ENCODE measurements at places on chromosomes 5 and 9. TPM values are rescaled to one million over a fixed set of nuclear protein-coding genes. Genes with fewer than 3 reads are reported as not detected.
A peak's percentile ranks its signal among the peaks of the same experiment; 100 is the strongest.

DNA sequence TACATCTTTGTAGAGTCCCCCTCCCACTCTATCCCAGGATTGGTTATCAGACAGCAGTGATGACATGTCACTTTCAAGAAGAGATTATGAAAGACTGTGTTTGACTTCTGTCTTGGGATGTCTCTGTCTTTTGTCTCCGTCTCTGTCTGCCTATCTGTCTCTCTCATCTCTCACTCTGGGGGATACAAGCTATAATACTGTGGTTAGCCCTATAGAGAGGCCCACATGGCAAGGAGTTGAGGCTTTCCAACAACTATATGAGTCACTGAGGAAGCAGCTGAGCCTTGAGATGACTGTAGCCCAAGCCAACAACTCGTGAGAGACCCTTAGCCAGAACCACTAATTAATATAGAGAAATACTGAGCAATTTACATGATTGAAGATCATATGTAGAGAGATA is 284.8 kb downstream of the PDE4D start:
- no peak for DNase-seq

DNA sequence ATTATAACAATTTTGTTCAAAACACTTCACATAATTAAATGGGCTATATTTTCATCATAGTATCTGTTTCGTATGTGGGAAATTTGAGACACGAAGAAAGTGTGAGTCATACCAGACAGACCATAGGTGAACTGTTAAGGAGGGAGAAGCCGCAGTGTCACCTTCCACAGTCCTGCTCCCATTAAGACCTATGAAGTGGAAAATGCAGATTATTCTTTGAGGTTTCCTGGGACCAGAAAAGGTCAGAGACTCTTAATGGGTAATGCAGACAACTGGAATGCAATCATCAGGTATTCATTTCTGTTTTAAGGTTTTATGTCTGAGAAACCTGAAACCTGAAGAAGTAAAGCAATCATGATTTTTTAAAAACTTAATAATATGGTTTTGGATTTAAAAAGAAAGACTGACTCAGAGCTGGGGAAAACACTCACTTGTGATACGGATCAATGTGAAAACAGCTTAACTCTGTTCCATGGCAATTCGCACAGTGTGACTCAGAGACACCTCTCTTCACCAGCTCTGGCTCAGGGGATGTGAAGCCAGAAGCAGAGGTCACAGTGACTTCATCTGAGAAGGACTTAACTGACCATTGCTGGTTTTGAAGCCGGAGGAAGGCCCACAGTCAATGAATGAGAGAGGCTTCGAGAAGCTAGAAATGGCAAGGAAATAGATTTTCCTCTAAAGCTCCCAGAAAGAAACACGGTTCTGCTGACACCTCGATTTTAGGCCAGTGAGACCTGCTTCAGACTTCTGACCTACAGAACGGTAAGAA is 17.2 kb upstream of the GCNT1 start:
- DNase-seq = no peak

DNA sequence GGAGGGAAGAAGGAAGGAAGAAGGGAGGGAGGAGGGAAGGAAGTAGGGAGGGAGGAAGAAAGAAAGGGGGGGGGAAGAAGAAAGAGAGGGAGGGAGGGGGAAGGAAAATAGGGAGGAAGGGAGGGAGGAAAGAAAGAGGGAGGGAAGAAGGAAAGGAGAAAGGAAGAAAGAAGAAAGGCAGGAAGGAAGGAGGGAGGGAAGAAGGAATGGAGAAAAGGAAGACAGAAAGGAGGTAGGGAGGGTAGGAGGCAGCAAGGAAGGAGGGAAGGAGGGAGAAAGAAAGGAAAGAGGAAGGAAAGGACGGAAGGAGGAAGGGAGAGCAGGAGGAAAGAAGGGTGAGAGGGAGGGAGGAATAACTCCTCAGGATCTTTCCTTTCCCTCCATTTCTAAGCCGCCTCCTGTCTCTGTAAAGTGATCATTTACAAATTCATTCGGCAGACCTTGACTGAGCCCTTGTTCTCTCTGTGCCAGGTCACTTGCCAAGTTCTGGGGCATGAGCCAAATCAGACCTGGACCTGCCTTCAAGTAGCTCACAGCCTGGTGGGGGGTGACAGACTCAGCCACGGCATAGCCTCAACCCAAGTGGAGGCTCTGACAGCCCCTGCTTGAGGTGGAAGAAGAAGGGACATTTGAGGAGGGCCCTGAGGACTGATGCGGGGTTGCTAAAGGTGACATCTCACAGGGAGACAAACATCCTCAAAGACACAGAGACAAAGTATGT is 69.0 kb upstream of the HRH2 start:
- DNase-seq = no peak

- no peak for DNase-seq
Measured at GRCh38 chr9:36100532-36100931, 36.0 kb upstream of the GLIPR2 start.

DNA sequence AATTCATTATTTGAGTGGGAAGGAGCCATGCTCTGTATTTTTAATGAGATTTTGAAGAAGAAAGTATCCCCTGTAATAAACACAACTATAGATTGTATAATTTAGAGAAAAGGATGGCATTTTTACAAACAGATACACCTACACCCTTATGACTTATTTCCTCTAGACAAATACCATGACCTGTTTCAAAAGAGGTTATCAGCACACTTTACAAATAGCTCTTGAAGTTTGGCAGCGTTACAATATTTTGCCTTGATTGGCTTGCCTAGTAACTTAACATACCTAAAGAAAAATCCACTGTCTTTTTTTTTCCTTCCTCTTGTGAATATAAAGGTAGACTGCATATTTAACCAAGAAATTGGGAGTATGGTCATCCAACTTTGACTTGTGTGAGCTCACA is 28.5 kb upstream of the CETN3 start:
- DNase-seq = peak; percentile 7

- no peak for DNase-seq
Measured at GRCh38 chr5:119385536-119386128, 29.8 kb downstream of the TNFAIP8 start.

DNA sequence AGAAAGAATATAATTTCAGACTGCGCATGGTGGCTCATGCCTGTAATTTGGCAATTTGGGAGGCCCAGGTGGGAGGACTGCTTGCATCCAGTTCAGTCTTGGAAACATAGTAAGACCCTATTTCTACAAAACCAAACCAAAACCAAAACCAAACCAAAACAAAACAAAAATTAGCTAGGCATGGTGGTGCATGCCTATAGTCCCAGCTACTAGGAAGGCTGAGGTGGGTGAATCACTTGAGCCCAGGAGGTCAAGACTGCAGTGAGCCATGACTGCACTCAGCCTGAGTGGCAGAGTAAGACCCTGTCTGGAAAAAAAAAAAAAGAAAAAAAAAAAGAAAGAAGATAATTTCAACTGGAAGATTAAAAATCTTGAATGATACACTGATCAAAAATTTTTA is 137.0 kb upstream of the ACOT12 start:
- no peak for DNase-seq

DNA sequence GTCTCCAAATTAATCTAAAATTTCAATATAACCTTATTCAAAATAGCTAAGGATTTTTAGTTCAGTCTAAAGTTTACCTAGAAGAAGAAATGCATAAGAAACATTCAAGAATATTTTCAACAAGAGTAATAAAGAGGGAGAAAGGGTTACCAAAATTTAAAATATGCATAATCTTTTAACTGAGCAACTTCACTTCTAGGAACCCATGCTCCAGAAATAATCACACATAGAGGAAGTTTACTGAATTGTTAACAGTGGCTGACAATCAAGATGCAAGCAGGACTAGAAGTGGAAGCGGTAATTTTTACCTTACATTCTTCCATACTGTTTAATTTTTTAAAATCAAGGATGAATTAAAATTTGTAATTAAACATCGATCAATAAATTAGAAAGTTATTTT is 1.9 kb downstream of the PJA2 start:
- DNase-seq = no peak

- no peak for DNase-seq
Measured at GRCh38 chr9:3879726-3880505, 354.1 kb upstream of the RFX3 start.

GRCh38 chr9:28389411-28389810 is 816.1 kb upstream of the C9orf72 start:
- no peak for DNase-seq

GRCh38 chr5:122694884-122695283 is 80.0 kb upstream of the SNX2 start:
- no peak for DNase-seq

DNA sequence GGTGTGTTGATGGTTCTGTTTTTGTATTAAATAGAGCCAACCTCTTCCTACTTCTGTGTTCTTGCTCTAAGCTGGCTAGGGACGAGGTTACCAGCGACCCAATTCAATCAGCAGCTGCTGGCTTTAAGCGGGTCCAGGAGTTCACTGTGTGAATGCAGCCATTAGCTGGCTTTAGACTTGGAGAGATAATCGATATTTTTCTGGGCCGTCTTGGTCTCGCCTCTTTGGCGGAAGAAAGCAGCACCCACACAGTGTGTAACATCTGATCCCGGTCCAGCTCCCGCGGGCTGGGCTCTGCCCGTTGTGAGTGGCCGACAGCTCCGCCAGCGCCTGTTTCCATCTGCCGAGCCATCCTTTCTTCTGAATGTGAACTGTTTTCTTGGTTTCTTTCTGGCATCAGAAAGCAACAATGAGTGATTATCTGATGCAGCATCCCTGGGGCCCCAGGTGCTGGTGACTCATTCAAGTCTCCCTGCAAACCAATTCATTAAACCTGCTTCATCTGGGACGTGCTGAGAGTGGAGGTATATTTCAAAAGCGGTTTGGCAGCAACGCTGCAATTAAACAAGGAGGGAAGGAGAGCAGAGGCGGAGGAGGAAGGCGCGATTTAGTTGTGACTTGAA is 90.8 kb upstream of the IRX4 start:
- no peak for DNase-seq

GRCh38 chr9:5735072-5735471 is 97.8 kb downstream of the ERMP1 start:
- peak; percentile 4 for DNase-seq

DNA sequence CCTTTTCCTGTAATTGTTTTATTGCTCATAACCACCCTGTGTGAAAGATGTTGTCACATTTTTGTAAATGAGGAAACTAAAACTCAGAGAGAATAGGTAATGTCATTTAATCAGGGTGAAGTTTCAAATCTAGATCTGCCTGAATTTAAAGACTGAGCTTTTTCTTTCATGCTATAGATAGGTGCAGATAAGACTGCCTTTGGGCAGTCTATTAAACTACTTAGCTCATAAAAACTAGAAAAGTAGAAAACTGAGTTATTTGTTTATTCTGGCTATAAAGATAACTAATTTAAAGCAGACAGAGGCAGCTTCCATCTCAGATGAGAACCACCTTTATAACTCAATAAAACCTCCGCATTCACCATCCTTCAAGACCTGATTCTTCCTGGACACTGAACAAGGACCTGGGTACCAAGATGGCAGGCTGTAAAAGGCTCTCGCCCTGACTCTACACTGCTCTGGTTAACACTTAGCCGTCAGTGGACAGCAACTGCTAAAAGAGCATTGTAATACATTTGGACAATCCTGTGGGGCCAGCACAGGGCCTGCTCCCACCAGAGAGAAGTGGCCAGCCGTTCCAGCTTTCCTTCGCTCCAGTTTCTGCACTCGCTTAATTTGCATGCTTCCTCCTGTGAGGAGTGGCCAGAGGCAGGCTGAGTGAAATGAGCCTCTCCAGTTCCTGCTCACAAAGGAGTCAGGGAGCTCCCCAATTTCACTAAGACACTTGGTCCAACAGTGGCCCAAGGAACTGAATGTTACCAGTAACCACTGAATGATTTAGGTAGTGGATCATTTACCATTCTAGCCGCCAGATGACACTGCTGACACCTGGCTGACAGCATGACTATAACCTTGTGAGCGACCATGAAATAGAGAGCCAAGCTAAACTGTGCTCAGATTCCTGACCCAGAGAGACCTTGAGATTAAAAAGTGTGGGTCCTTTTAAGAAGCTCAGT is 566.4 kb downstream of the EFNA5 start:
- peak; percentile 35 for DNase-seq

GRCh38 chr5:29993286-29993685 is 1200.2 kb upstream of the CDH6 start:
- no peak for DNase-seq

- DNase-seq = peak; percentile 94
Measured at GRCh38 chr5:168291342-168291963, at the start of gene WWC1. Gene WWC1, plus strand, starts transcription at chr5:168291645. Its CDS starts 508 bp downstream, at chr5:168292153.

GRCh38 chr5:172142709-172143215 is 45.3 kb downstream of the STK10 start:
- DNase-seq = peak; percentile 48

DNA sequence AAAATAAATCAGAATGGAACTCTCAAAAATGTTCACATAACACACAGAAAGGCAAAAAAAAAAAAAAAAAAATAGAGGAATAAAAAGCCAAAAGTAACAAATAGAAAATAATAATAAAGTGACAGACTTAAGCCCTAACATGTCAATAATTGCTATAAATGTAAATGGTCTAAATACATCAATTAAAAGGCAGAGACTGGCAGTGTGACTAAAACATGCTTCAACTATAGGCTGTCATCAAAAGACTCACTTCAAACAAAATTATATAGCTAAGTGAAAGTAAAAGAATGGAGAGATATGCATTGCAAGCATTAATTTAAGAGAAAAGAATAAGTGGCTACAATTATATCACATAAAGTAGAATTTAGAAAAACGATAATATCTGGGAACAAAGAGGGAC is 114.2 kb downstream of the PHF2 start:
- DNase-seq = no peak

DNA sequence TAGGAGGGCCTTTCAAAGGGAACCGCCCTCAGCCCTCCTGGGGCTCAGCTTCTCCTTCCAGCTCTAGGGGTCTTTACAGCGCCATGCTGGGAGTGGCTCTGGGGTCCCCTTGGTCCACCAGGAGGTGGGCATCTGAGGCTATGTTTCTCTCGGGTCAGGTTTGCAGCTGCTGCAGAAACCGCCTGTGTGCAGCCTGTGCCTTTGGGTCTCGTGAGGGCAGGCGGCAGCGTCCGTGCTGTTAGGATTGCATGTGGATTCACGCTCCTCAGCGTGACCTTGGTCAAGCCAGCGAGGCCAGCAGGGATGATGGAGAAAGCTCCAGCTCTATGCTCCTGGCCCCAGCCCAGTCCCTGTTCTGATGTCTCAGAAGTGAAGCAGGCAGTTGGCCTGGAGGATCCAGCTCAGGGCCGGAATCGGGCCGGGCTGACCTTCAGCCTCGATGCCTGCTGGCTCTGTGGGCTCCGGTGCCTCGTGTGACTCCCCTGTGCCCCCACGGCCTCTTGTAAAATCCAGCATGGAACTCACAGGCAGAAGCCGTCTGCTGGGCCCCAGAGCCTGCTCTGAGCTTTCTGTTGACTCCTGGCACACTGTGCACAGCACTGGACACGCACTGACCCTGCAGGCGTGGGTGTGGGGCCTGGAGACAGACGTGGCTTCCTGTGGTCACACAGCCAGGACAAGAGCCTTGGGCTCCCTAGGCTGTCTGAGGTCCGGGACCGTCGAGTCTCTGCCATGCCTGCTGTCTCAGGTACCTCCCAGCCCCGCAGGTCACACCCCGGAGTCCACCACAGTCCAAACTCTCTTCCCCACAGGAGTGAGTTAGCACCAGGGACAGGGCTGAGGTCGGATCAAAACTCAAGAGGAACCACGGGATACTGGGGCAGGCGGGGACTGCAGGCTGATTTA is 54.3 kb downstream of the TRIP13 start:
- DNase-seq = no peak

Gene TSPAN17
- 33.2 TPM for total RNA-seq

Gene NSUN2
- 31.4 TPM for total RNA-seq

Gene SNX24
- 38.2 TPM for total RNA-seq

Gene SMIM32
- total RNA-seq = 3.1 TPM

Gene PRPF4
- 27.3 TPM for total RNA-seq

Gene NR4A3
- total RNA-seq = 2.2 TPM

Gene HEMGN
- not detected for total RNA-seq

Gene PNPLA7
- total RNA-seq = 0.56 TPM

Gene GPR151
- total RNA-seq = not detected

Gene NR6A1
- total RNA-seq = 4.5 TPM

Gene SOX30
- total RNA-seq = not detected

Gene PHYHD1
- total RNA-seq = 20.3 TPM
